Activated naive CD4-positive, alpha-beta T cell treated with anti-CD3 and anti-CD28 coated beads, Interleukin-2, amount 10 ng/mL, durations not matched to agents 7 days and 5 days (primary cell): ENCODE measurements at places on chromosomes 1 and 21.

DNA sequence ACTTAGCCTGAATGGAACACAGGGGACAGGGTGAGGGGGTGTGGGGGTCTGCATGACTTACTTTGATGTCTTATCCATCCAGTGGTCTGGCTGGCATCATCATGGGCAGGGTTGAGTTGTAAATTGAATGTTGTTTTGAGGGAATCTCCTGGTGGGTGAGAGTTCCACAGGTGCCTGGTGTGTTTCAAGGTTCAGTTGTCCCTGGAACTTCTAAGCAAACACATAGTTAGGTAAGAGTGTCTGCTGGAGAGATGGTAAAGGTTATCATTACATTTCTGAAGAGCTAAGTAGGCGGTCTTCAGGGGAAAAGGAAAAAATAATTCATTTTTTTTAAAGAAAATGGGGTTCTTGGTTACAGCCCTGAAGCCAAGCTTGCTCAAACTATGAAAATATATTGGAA, 46.0 kb upstream of the SIPA1L2 start:
- no peak for DNase-seq

- DNase-seq = no peak
Measured at GRCh38 chr1:38541223-38541622, 318.3 kb downstream of the RRAGC start.

DNA sequence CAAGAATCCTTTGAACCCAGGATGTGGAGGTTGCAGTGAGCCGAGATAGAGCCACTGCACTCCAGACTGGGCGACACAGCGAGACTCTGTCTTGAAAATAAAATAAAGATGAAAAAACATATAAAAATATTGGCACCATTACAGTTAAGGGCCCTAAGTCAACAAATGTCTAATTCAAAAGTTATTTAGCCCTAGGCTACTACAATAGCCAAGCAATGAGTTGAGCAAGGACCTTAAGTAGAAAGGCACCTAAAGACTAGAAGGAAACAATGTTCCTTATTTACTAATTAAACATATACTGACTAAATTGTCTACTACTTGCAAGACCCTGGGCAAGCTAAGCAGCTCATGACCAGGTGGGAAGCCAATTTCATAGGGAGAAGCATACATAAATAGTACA, 4.1 kb downstream of the PIK3R3 start:
- no peak for DNase-seq

GRCh38 chr1:27403065-27403726, 10.8 kb downstream of the GPR3 start:
- no peak for DNase-seq

DNA sequence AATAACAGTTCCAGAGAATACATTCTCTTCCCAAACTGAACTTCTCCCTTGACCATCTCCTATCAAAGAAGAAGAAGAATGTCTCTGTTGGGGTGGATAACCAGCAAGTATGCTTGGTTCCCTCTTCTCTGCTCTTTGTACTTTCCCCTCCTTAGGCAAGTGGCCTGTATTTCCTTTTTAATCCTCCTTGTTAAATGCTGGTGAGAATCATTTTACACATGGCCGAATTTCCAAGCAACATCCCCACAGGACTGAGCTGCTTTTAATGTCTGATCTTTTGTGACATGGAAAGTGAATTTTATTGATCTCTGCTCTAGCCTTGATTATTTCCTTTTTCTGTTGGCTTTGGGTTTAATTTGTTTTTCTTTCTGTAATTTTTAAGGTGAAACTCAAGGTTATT, 336.7 kb downstream of the DUSP10 start:
- no peak for DNase-seq

DNA sequence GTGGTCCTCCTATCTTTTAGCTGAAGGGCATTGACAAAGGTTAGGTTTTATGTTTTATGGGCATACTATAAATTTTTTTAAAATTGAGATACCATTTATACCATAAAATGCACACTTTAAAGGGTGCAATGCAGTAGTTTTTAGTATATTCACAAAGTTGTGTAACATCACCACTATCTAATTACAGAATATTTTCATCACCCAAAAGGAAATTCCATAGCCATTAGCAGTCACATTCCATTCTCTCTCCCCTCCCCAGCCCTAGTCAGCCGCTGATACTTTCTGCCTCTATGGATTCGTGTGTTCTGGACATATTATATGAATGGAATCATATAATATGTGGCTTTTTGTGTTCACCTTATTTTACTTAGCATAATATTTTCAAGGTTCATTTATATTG, 135.8 kb upstream of the B3GALT2 start:
- no peak for DNase-seq

DNA sequence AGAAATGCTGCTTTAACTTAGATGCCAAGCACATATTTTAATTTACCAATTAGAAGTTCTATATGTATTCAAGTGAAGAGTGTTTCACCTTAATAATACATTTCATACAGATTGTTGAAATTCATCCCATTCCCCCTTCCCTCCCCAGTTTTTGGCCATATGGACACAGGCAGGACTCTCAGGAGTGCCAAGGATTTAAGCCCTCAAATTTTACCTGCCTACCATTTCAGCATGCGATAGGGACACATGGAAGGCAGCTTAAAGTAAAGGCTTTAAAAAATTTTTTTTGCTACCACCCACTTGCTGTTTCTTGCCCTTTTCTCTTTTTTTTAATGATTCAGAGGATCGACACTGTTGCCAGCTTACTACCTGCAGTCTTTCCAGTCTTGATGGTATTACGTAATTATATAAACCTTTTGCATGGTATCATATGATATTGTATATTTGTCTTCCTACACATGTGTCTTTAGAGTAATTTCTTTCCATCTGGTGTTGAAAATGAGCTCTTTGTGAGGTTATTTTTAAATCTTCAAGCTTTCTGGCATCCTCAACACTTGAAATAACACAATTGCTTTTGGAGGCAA, 7.0 kb downstream of the EPB41 start:
- no peak for DNase-seq
